ENCODE measurements at places on chromosomes 1 and 21.

GRCh38 chr1:212785871-212786270, 5.7 kb downstream of the NSL1 start:
- DNase-seq: no peak

GRCh38 chr1:232624546-232625281, 5.2 kb downstream of the SIPA1L2 start:
- no peak for DNase-seq

- DNase-seq: no peak
Measured at GRCh38 chr1:172658871-172659453, at the start of gene FASLG. TSS of gene FASLG (plus strand) at chr1:172659103. CDS start at chr1:172659202, 99 bp downstream.

DNA sequence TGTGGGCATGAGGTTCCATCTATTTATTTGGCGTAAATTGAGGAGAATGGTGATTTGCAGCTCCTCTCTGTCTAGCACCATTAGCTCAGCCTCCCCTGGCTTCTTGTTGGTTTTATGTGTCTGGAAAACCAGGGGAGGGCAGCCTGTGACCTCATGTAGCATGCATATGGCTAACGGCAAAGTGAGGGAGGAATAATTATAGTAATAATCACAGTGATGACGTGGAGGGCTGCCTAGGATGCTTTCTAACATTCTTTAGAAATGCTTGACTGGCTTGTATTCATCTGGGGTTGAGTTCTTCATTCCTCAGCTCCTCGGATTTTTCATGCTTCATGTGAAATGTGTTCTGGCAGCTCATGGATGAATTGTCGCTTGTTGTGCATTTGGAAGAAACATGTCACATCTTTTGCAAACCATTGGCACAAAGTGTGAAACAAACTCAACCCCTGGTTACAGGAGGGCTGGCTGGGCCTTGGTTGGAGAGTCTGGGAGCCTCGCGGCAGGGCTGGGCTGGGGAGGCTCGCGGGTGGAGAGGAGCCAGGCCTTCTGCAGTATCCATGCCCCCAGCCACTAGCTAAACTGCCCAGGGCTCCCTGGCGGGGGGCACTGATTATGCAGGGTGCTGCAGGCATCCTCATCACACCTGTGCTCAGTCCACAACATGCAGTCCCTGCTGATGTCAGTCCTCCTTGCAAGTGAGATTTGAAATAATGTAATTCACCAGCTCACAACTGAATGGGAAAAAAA, 149.6 kb downstream of the DISC1 start:
- no peak for DNase-seq

DNA sequence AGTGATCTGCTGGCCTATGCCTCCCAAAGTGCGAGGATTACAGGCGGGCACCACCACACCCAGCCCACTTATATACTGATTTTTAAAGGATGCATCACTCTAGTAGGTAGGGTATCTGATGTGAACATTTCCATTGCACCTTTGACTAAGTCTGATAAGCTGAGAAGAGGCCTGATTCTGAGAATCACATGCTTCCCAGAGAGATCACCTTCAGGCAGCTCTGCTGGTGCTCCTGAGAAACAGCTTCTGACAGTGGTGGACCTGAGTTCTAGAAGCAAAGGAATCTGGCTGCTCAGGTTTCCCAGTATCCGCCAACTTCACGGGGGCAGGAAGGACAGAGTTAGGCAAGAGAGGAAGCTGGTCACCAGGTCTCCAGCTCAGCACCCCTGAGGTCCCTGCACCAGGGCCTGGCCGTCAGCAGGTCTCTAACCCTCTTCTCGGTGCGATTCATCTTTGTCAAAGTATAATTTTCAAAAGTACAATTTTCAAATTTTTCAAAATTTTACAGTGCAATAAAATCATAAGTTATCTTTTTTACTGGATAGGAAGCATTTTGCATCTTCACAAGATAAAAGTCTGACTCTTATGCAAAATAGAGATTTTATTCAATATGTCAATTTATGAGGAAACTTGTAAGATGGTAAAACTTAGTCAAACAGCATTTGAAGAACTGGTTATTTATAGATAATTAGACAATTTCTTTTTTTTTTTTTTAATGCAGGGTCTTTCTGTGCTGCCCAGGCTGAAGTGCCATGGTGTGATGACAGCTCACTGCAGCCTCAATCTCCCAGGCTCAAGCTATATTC, 25.8 kb upstream of the MPZL1 start:
- no peak for DNase-seq

- DNase-seq: no peak
Measured at GRCh38 chr1:96808191-96808590, 86.6 kb downstream of the PTBP2 start.

DNA sequence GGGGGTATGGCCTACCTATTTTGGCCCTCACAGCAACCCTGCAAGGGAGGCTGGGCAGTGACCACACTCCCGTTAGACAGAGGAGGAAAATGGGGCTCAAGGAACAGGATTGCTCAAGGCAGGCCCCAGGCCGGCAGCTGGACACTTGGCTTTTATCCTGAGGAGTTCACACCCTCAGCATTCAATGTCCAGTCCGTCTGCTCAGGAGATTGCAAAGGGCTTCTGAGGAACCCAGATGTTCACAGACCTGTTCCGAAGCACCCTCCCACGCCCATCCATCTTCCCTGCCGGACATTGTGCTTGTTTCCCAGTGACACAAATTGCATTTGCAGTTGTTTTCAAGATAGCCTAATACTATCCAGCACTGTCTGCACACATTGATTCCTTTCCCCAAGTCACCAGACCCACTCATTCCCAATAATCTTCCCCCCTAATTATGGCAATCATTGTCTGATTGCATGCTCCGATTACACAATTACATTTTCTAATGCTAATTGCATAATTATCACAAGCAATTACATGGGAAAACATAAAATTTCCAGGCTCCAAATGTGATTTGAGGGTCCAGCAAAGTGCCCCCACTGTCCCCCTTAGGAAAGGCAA, 4.3 kb upstream of the UBL4B start:
- DNase-seq: no peak

DNA sequence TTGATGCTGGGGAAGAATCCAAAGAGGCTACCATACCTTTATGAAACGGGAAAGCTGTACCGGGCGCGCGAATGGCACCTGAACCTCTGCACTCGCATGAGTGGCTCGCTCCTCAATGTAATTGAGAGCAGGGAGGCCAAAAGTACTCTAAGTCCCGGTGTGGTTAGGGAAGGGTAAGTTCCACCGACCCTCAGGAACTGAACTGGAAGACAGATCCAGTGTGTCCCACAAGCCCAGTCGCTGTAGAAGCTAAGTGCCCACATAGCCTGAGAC, 1.0 kb downstream of the GATAD2B start:
- DNase-seq: peak; percentile 41

DNA sequence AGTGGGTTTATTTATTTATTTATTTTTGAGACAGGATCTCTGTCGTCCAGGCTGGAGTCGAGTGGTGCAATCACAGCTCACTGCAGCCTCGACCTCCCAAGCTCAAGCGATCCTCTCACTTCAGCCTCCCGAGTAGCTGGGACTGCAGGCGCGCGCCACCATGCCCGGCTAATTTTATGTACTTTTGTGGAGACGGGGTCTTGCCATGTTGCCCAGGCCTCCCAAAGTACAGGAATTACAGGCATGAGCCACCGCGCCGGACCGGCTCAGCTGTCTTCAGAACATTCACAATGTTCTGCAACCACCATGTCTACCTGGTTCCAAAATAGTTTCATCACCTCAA, 406 bp upstream of the DNAJC8 start:
- DNase-seq: no peak

GRCh38 chr1:7366955-7367665, 404.0 kb upstream of the VAMP3 start:
- DNase-seq: no peak

- no peak for DNase-seq
Measured at GRCh38 chr1:118898712-118899111, 89.4 kb downstream of the TBX15 start.

- DNase-seq: no peak
Measured at GRCh38 chr21:38321568-38321967, 64.8 kb downstream of the KCNJ15 start.

DNA sequence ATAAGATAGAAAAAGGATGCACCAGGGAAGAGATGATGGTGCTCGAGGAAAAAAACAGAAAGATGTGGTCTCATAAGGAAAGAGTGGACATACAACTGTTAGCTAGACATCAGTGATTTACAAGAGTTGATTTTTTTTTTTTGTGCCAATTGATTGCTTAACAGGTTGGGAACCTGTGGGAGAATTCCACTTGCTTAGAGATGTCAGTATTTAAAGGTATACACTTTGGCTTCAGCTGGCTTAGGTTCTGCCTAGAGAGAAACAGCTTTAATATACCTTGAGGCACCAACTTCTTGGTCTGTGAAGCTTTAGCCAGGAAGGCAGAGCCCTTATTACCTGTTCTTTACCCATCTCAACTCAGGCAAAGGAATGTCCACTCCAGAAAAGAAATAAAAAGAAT, 303.8 kb downstream of the PAPPA2 start:
- no peak for DNase-seq

DNA sequence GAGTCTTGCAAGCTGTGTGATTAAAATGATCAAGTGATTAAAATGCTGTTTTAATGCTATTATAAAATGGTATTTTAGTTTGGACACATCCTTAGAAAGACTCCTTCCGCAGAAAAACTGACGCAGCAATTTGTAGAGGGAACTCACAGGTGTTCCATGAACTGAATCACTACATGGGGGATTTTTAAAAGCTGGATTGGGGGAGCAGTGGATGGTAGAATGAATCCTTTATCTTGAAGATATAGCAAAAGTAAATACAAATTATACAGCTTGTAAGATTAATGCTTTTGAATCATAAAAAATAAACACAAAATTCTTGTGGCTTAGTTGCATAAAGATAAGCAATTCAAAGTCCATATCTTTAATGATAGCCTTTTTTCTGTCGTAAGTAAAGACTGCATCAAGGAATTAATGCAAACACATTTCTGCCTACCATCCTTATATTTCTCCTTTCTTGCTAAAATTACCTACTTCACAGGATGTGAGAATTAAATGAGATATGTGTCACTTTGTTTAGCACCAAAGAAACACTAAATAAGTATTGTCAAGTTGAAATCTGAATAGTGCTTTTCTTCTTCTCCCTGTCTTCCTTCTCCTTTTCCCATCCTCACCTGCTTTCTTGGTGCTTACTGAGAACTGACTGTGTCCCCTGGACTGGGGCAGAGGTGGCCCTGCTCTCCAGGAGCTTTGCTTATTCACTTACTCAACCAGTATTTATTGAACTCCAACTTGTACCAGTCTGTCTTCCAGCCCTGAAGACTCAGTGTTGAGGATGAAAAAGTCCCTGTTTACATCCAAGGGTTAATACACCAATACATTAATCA, 61.5 kb upstream of the F3 start:
- DNase-seq: no peak

DNA sequence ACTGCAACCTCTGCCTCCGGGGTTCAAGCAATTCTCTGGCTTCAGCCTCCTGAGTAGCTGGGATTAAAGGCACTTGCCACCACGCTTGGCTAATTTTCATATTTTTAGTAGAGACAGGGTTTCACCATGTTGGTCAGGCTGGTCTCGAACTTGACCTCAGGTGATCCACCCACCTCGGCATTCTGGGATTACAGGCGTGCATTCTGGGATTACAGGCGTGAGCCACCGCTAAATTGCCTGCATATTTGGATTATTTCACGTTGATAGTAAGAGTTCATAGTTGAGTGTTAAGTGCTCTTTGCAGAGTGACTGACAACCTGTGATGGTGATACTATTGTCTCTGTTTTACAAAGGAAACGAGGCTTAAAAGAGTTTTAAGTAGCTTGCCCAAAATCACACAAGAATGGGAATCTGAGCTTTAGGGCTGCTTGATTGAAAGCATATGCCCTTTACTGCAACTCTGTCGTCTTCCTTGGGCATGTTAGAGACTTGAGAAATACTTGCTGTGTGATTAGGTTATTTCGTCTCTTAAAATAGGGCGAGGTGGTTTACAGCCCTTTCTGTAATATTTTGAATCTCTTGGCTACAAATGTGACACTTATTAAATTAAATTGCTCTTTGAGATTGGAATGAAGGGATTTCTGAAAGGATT, 12.4 kb downstream of the CDC42 start:
- peak; percentile 17 for DNase-seq

DNA sequence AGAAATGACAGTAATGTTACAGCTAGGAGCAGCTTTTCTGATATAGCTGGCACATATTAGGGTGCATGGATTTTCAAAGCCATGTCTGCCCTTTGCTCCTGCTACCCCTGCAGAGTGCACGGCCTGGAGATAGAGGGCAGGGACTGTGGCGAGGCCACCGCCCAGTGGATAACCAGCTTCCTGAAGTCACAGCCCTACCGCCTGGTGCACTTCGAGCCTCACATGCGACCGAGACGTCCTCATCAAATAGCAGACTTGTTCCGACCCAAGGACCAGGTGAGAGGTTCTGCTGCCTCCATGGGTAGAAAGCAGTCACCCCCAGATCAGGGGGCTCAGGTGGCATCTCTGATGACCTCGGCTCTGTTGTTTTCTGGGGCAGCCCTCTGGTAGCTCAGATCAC, 9.8 kb downstream of the MTARC1 start:
- DNase-seq: no peak
